ENCODE measurements at places on chromosomes 7 and 10.

DNA sequence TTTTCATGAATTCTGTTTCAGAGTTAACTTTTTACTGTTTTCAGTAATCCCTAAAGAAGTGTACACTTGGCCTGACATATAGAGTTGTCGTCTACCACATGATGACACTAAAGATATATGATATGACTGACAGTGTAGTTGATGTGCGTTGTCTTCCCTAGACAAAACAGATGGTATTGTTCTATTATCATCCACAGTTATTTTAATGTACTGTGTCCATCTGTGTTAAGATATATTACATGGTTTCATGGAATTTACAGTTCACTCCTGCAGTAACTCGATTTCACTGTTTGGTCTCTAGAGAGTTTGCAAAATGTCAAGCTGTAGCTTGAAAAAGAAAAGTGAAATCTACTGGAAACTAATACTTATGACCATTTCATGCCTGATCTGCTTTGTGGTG, 18.1 kb downstream of the FOXP2 start:
- DNase-seq = no peak

- DNase-seq = peak; percentile 81
Observed at GRCh38 chr10:95818668-95819067, 62.7 kb downstream of the ENTPD1 start.

- DNase-seq = no peak
Observed at GRCh38 chr7:90951986-90952954, 312.0 kb upstream of the FZD1 start.

- DNase-seq = no peak
Observed at GRCh38 chr10:13808556-13809391, 222.0 kb downstream of the PRPF18 start.

GRCh38 chr7:25454562-25455041, 226.3 kb upstream of the NPVF start:
- DNase-seq = peak; percentile 39

DNA sequence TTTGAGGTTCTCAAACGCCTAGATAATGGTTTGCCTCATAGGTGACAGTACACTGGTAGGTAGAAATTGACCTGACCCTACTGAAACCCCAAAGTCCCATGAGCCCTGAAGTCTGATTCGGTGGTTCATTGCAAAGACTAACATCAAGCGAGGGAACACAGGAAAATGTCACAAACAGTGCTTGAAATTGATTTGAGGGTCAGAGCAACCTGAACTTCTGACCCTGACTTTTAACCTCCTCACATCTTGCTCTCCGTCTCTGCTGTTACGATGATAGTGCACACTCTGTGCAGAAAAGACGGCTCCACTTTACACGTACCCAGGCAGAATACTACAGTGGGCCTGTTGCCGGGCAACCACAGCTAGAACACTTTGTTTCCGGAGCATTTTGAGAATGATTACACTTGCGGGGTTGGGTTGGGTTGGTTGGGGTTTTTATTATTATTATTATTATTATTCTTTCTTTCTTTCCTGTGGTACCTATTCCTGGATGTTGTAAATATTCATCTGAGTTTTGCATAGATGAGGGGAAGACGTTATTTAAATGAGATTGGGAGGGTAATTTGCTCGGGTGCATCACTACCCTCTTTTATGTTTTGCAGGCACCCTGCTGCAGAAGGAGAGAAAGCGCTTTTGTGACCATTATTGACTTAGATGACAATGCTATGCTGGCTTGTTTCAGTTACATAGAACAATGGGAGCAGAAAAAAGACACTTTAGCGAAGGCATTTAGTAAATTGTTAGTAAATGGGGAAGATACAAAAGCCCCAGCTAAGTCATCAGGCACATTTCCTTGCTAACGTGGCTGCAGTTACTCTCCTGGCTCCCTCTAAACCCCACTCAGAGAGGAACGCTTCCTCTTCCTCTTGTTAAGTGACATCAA, 438.1 kb upstream of the NRP1 start:
- no peak for DNase-seq

DNA sequence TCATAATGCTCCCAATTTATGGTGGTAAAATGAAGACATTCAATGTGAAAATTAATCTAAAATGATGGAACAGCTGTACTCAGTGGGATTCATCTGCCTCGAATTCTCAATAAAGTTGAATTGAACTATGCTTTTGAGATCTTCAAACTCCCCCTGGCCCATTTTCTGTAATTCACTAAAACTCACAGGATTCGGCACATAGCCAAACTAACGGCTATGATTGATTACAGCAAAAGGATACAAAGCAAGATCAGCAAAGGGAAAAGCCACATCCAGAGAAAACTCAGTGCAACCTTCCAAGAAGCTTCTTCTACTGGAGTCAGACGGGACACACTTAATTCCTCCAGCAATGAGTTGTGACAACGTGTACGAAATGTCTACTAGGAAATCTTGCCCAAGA, 307.5 kb downstream of the CNTNAP2 start:
- DNase-seq = no peak

- no peak for DNase-seq
Observed at GRCh38 chr10:58143944-58144343, 123.8 kb downstream of the IPMK start.

DNA sequence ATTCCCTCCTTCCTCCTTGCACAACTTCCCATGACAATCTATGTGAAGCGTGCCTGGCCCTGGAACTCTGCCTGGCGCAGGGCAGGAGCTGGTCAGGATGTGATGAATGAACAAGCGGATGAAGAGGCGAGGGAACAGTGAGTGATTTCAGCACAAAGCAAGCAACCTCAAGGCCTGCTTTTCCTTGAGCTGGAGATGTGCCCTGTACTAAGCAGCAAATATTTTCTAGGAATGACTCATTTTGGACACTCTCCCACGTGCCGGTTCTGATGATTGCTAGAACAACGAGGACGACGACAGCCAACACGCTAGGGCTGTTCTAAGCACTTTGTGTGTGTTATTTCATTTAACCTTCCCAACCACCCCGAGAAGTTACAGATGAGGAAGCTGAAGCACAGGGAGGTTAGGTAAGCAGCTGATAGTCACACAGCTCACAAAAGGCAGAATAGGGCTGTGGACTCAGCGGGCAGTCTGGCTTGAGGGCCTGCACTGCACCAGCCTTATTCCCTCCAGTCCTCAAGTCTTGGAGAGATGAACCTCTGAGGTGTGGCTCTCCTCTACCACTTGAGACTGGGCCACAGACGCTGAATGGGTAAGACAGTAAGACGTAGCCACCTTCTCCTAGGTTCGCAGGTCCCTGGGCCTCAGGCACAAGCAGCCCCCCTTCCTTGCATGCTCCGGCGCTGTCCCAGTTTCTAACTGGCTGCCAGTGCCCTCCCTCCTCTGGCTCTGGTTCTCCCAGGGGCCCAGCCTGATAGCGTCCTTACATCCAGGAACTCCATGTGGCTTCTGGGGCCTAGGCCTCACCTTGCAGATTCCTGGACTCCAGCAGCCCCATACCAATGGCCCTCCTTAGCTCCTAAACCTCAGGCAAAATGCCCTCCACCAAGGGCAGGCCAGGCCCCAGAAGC, 59.0 kb downstream of the YKT6 start:
- DNase-seq = peak; percentile 98

DNA sequence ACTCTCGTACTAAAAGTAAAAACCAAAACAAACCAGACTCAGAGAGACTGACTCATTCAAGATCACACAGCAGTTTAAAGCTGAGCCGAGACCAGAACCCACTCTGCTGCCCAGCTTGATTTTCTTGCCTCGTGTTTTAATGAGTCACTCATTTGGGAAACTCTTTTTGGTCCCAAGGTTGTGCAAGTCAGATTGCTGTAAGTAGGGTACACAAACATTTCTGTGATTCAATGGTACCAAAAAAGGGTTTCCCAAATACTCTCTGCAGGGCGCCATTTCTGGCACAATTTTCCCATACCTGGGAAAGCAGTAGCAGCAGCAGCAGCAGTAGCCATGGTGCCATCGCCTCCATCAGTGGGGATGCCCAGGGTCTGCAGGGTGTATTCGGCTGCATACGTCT, 69.9 kb downstream of the ASAH2B start:
- peak; percentile 4 for DNase-seq

GRCh38 chr7:17367502-17367901, 69.0 kb downstream of the AHR start:
- DNase-seq = peak; percentile 44

- no peak for DNase-seq
Observed at GRCh38 chr10:77637532-77638320, at the start of gene KCNMA1. Gene KCNMA1, minus strand, starts transcription at chr10:77637808.

DNA sequence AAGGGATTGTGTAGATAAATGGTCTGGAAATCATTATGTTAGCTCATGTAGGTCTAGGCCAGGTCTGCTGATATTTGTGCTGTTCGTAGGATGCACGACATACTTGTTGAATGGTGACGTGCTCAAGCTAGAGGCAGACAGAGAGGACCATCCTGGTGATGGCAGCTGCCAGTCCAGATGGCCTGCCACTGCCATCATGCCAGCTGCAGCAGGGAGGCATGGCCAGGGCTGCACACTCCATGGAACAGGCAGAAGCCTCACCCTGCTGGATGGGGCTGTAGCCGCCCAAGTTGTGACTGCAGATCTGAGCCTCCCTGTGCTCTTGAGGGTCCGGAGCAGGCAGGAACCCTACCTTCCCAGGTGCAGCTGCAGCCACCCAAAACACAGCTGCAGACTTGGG, 80.3 kb downstream of the SPDYE5 start:
- no peak for DNase-seq

DNA sequence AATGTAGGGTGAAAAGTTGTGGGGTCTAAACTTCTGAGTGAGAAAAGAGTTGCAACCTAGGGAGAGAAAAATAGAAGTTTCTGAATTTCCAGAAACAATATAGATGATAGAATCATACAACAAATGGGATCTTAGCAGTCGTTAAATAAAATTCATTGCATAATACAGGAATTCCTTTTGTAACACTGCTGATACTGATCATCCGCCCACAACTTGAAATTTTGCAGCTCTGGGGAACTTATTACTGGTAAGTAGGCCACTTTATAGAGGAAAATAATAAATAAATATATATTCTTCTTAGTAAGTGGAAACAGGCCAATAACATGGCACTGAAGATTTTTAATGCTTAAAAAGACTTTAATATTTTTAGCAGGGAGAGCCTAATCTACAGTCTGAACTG, 81.9 kb upstream of the SMIM30 start:
- peak; percentile 41 for DNase-seq

DNA sequence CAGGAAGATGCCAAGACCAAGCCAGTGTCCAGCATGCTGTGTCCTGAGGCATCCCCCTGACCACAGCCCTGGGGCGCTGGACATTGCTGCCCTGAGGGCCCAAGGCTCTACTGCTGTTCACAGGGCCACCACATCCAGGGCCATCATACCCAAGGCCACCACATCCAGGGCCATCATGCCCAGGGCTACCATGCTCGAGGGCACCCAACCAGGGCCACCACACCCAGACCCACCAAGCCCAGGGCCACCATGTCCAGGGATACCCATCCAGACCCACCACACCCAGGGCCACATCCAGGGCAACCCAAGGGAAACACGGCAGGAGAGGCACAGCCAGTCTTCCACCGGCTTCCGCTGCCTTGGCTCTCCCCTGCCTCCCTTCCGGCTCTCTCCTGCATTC, 17.1 kb downstream of the STK32C start:
- DNase-seq = no peak

GRCh38 chr10:16770670-16771069, 46.6 kb downstream of the RSU1 start:
- no peak for DNase-seq

- DNase-seq = peak; percentile 69
Observed at GRCh38 chr7:101315336-101315735, 6.3 kb downstream of the IFT22 start.

GRCh38 chr7:37942934-37943610, 22.6 kb downstream of the EPDR1 start:
- peak; percentile 65 for DNase-seq

DNA sequence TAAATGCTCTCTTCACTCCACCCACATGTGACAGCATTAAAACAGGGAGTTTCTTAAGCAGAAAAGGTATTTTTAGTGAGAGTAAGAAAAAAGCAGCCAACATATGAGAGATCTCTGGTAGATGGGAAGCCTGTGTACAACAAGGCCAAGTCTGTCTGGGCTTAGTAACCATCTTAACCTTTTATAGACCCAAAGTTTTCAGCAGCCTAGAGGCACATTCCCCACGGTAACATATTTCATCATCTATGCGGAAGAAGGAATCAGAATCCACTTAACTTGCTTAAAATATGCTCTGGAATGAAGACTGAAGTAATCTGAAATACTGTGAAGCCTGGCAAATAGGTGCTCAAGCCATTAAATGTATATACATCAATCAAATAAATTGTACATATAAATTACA, 127.8 kb downstream of the RAPGEF5 start:
- no peak for DNase-seq

DNA sequence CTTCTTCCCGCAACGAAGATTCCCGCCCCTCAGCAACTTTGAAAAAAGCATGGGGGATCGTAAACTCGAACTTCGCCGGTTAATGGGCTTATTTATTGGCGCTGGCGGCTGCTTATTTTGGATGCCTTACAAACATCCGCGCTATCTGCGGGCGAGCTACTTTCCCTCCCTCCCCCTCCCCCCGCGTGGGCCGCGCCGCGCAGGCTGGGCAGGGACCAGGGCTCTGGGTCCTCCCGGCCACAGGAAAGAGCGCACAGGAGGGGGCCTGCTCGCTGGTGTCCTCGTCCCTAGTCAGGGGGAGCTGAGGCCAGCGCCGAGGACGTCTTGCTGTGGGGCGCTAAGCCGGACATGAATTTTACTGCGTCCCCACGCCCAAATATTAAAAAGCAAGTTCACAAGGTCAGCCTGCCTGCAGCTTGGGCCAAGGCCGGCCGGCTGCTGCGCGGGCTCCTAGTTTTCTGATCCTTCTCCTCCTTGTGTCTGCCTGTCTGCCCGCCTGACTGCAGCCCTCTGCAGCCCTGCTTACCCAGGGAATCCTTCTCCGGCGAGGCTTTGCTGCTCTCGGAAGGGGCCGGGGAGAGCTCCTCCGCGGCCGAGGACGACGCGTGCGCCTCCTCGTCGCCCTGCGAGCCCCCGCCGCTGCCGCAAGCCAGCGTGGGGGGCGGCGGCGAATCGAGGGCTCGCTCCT, 1.2 kb downstream of the HOXA10 start:
- no peak for DNase-seq

DNA sequence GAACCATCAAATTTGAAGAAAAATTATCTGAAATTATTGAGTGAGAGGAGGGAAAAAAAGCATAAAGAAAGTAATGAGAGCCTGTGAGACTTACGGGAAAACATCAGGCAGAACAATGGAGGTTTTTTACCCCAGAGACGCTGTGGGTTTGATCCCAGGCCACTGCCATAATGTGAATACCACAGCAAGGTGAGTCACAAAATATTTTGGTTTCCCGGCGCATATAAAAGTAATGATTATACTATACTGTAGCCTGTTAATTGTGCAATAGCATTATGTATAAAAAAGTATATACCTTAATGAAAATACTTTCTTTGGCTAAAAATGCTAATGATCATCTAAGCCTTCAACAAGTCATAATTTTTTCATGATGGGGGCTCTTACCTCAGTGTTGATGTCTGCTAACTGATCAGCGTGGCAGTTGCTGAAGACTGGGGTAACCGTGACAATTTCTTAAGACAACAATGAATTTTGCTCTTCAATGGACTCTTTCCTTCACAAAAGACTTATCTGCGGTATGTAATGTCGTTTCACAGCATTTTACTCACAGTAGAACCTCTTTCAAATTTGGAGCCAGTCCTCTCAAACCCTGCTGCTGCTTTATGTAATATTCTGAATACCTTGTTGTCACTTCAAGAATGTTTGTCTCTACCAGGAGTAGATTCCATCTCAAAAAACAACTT, 97.0 kb upstream of the FAM20C start:
- DNase-seq = peak; percentile 16
